Effector CD4-positive, alpha-beta T cell (primary cell): ENCODE measurements at places on chromosomes 11 and 22.

DNA sequence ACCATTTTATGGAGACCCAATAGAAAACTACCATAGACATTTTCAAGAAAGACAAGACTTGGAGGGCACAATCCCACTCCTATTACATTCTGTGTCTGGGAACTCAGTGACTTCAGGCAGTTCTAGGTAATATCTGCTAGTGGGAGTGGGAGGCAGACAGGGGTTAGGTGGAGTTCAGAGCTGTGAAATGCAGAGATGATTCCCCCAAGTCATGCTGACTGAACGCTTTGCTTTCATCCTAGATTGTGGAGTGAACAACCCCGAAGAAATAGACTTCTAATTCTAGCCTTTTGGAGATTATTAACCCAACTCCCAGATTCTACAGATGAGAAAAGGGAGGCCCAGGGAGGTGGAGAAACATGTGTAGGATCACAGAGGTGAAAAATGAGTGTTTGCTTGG is 437.8 kb upstream of the CADM1 start:
- DNase-seq = no peak

- no peak for DNase-seq
These were observed 137.1 kb downstream of the NECTIN1 start for GRCh38 chr11:119591836-119592310.

DNA sequence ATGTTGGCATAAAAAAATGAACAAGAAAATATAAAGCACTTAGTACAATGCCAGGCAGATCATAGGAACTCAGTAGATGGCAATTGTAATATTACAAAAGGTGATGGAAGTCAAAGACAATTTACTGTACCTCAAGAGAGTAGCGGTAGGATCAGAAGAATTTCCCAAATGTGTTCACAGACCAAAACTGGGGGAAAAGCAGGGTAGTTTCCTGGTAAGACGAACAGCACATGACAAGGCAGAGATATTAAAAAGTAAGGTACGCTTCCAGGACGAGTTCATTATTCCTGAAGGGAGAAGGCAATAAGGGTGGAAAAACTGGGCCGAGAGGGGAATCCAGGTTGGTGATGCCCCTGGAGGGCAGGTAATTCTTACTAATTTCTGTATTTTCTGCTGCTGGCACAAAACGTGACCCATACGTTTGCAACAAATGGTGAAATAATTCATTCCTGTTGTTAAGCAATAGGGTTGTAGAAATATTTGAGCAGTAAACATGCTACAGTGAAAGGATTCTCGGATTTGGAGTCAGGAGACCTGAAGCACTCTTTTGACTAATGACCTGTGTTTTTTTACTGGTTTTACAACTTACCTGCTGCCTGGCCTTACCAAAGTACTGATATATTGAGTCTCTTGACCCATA is 786 bp upstream of the ANKRD42 start:
- no peak for DNase-seq

GRCh38 chr11:118198370-118198769 is 21.9 kb upstream of the SCN2B start:
- DNase-seq = peak; percentile 81

DNA sequence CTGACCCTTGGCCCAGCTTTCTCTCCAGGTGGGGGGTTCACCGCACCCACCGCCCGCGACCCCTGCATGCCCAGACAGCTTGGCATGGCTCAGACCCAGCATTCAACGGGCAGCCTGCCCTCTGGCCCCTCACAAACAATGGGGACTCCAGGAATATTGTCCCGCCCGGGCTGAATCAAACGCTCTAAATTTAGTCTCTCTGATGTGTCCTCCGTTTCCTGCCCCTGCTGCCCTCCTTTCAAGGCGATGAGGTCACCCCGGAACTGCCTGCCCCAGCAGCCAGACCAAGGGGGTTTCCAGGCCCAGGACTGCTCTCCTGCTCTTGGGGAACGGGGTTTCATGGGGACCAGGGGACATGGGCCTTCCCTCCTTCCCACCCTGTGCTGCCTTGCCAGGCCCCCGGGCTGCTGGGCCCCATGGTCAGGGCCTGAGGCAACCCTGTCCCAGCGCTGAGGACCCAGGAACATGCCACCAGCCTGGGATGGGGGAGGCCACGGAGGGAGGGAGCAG is 10.1 kb upstream of the PDGFB start:
- DNase-seq = no peak

DNA sequence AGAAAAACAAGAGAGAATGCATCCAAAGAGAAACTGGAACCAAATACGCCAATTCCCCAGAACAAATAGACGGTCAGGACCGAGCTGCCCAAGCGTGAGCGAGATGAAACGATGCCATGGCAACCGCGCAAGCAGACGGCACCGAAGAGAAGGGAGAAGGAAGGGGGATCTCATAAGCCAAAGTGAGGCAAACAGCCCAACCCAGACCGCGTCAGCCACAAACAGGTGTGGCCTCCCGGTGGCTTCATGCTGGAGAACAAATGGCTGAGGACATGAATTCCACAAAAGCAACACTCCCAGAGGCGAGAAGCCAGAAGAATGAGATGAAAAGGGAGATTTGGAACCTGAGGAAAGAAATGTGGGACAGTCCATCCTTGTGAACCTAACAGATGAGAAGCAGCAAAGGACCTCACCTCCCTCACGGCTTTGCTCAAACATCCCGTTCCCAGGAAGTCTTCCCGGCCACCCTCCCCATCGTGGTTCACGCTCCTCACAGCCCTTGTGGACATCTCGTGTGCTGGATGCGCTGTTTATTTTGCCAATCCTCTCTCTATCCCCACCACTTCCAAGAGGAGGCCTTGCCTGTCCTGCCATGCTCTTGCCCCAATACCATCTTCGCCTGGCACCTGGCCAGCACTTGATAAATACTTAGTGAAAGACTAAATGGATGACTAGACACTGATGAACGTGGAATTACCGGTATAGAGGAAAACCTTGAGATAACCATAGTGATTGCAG is 89.1 kb upstream of the RTL6 start:
- no peak for DNase-seq

GRCh38 chr22:24432059-24432853 is 4.9 kb downstream of the ADORA2A start:
- no peak for DNase-seq

DNA sequence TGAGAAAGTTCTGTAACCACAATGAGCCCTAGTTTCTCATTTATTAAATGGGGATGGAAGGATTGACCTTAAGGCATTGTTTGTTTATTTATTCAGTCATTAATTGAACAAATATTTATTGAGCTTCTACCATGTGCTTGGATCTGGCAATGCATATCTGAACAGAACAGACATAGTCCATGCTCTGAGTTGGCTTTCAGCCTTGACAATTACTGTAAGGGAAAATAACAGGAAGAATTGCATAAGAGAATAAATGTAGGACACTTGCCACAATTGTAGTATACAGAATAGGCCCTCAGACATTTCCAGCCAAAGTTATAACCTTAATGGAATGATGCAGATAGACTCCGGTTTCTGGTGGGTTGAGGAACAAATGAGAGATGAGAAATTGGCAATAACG is 160.5 kb upstream of the TTC12 start:
- DNase-seq = no peak

DNA sequence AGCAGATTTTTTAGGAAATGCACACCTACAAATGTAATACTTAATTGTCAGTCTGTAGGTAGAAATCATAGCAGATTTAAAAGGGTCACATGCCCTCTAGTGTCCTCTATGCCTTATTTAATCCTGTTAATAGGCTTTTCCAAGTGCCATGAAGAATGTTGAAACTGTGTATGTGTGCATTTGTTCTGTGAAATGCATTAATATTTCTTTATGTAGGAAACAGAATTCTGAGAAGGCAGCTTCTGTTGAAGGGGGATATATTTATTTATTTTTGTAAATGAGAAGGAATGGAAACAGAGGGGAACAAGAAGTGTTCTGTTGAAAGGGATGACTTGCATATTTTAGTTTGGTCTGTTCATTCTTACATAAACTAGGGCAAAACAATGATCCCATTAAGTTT is 51.0 kb downstream of the SVIP start:
- no peak for DNase-seq

GRCh38 chr11:128694618-128695481 is 978 bp downstream of the FLI1 start:
- DNase-seq = no peak

GRCh38 chr11:57800444-57801182 is 39.0 kb downstream of the CTNND1 start:
- DNase-seq = no peak

- DNase-seq = no peak
These were observed 15.8 kb upstream of the OMP start for GRCh38 chr11:77086521-77087472.

- no peak for DNase-seq
These were observed 15.6 kb upstream of the UCP3 start for GRCh38 chr11:74024261-74025029.

DNA sequence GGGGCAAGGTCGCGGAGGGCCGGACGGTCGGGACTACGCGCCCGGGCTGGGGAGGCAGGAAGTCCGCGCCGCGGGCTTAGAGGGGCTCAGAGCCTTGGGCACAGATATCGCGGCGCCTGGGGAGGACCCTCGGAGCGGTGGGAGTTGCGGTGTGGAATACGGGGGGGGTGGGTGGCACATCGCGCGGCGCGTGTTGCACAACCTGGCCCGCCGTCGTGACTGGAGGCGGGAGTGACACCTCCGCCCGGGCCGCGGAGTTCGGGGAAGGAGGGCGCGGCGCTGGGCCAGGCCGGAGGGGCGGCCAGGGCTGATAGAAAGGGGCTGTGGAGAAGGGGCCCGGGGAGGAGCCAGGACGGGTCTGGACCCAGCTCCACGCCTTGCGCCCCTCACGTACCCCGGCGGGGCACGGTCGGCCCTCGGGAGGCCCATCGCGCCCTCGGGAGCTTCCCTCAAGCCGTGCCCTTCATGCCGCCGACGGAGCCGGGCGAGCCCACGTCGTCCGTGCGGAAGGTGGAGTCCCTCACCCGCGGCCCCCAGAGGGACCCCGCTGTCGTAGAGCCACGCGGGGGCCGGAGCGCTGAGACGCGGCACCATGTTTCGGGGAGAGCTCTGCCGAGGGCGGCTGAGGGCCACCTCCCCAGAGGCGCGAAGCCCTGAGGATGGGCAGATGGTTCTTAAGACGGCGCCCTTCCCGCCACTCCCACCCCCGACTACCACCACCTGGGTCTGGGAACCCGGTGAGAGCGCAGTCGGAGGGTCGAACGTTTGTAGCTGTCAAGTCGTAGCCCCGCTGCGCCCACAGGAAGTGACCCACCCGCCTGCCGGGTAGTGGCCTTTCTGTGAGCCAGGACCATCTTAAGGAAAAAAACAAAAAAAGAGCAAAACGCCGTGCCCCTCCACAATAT is 729 bp downstream of the IL17RA start:
- no peak for DNase-seq

DNA sequence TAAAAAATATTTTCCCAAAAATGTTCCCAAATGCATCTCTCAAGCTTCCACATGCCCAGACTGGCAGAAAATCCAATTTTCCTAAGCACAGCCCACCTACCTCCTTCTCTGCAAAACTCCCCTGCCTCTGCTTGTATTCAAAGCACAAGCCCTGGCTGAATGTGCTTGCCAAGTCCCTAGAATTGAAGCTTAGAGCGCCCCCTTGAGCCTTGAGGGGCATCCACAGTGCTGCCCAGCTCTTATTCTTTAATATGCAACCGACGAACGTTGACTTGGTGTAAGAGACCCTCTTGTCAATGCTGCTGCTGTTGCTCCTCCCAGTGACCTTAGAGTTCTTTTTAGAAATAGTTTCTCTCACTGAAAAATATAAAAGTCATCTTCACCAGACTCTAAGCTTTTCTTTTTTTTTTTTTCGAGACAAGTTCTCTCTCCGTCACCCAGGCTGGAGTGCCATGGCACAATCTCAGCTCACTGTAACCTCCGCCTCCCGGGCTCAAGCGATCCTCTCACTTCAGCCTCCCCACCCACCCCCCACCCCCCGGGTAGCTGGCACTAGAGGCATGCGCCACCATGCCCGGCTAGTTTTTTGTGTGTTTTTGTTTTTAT is 63.5 kb upstream of the CAPRIN1 start:
- DNase-seq = peak; percentile 72

DNA sequence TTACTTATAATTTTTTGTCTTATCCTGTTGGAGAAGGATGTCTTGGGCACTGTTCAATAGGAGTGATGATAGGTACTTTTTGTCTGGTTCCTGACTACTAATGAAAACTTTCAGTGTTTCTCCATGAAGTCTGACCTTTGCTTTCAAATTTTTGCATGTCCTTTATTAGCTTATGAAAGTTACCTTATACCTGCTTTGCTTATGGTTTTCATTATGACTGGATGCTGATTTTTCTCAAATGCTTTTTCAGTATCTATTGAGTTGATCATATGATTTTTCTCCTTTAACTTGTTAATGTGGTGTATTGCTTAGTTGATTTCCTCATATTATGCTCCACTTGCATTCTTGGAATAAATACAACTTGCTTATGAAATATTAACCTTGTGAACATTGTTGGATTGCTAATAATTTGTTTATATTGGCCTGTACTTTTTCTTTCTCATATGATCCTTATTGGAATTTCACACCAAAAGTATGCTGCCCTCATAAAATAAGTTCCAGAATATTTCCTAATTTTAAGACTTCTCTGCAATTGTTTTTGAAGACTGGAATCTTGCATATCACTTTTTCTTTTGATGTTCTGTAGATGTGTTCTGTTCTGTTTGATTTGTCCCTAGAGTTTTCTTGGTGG is 85.0 kb upstream of the SC5D start:
- no peak for DNase-seq

DNA sequence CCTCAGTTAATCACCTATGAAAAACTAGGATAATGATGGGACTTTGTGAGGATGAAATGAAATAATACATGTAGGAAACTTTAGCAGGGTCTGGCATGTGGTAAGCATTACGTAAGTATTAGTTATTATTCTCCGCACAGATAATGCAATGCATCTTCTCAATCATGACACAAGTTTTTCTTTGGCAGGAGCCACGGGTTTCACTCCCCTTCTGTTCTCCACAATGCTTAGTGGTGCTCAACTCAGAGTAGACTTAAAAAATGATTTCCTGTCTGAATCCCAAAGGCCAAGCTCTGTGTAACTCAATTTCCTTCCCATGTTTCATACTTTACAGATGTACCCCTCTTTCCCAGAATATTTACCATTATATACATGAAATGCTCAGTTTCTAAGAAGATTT is 82.9 kb downstream of the CCDC34 start:
- no peak for DNase-seq

- DNase-seq = no peak
These were observed 109.2 kb downstream of the FAM76B start for GRCh38 chr11:95680169-95680929.

DNA sequence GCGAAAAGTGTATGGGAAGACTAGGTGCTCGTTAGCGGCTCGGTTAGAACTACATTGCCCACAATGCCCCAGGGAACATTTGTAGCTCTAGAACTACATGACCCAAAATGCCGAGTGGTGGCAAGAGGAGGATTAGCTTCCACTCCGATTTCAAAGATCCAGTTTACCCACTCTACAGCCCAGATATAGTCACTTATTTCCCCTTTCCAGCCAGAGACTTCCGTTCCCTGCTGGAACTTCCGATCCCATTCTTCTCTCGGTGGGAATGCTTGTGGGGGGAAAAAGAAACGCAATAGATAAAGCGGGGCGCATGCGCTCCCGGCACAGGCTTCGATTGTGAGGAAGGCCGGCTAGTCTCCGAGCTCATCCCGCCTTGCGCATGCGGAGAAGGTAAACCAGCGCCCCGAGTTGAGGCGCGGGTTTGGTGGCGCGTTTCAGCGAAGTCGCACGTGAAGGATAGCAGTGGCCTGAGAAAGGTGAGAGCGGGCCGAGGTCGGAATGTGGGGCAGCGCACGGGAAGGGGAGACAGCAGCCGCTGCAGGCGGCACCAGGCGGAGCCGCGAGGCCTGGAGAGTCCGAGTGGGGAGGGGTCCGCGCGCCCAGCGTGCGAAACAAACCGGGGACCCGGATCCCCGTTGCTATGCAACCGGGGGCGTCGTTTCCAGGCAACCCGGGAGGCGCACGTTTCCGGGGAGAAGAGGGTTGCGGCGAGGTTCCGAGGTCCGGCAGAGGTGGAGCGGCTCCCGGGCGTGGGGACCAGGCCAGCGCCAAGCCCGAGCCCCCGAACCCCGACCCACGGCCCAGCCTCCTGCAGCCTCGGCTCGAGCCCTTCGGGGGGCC is at the start of gene TMEM109:
Gene TMEM109, plus strand, starts transcription at position 366 of the 840 bp plus-strand sequence. CDS start 5,536 bp downstream, outside the sequence.
- DNase-seq = peak; percentile 83
